Iris pigment epithelial cell (primary cell): ENCODE measurements at places on chromosomes 2 and 18.

- DNase-seq: no peak
Measured at GRCh38 chr2:215409331-215410127, 26.3 kb downstream of the FN1 start.

- peak; percentile 89 for DNase-seq
Measured at GRCh38 chr2:152240559-152241231, 65.1 kb upstream of the STAM2 start.

GRCh38 chr18:21167641-21168377, 56.2 kb upstream of the ROCK1 start:
- DNase-seq: no peak

DNA sequence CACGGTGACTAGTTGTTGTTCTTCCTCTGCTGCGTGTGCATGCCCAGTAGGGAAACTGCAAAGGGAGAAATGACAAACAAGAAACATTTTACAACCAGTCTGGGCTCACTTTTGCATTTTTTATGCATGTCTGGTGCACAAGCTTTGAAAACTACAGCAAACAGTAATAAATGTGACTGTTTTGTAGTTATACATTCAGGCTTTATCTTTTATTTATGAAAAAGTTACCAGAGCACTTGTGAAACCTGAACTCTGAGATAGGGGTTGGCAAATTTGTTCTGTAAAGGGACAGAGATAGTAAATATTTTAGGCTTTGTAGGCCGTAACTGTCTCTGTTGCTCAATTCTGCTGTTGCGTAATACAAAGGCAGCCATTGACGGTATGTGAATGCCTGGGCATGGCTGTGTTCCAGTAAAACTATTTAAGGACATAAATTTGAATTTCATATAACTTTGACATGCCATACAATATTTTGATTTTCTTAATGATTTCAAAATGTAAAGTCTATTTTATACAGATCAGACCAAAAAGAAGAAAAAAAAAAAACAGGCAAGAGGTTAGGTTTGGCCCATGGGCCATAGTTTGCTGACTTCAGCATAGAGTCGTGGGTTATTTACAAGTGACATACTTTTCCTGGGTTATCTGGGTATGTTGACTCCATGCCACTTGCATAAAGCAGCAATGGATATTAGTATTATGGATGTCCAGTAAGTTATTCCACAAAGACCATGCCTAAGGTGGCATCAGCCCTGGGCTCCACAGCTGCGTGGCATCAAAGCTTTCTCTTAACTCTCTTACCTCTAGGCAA, 53.6 kb upstream of the EML6 start:
- DNase-seq: peak; percentile 85

- no peak for DNase-seq
Measured at GRCh38 chr2:57515366-57515765, 531.2 kb upstream of the VRK2 start.

- DNase-seq: peak; percentile 48
Measured at GRCh38 chr2:234446404-234447076, 50.3 kb downstream of the ARL4C start.

DNA sequence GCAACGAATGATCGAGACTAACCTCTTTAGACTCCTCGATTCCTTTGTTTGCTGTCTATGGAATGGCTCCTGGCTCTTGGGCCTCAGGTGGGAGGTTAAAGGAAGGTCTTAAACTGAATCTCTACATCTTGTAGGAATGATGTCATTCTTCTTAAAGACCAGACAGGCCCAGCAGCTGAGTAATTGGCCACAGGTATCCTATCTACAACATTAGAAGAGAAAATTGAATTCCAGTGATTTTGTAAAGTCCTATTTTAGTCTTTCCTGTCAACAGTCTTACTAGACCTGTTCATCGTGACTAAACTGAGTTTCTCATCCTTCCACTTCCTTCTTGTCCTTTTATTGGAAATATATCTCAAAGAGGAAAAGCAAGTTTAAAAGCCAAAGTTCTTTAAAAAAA, 274.8 kb downstream of the ALPK2 start:
- no peak for DNase-seq

DNA sequence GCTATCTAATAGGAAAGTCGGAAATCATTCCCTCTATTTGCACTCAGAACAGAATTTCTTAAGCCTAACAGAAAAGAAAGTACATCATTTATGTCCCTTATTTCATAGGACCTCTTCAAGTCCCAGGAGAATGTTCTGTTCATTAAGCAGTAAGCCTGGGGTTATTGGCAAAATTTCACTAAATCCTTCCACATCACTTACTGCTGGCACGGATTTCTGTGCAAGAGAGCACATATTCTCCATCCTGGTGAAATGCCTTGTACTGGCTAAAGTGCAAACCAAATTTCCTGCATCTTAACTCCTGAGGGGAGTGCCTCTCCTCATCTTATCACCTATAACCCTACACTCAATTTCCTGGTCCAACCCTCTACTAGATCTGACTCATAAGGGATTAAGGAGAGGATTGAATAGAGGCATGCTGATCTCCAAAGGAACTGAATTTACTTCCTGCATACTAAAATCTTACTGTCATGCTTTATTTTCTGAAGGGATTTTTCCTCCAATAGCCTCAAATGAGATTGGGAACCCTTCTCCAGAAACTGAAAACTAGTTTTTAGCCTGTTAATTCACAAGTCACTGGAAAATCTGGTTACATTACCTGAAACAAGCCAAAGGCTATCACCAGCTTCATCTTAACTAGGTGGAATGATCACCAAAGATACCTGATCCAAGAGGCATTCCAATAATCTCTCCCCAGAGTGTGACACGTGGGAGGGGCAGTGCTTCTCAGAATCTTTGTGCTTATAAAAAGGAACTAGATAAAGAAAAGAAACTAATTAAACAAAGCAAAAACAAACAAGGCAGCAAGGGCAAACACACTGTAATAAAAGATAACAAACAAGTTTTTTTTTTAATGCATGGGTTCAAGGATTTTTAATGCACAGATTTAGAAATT, 311.1 kb downstream of the NR4A2 start:
- DNase-seq: peak; percentile 3

DNA sequence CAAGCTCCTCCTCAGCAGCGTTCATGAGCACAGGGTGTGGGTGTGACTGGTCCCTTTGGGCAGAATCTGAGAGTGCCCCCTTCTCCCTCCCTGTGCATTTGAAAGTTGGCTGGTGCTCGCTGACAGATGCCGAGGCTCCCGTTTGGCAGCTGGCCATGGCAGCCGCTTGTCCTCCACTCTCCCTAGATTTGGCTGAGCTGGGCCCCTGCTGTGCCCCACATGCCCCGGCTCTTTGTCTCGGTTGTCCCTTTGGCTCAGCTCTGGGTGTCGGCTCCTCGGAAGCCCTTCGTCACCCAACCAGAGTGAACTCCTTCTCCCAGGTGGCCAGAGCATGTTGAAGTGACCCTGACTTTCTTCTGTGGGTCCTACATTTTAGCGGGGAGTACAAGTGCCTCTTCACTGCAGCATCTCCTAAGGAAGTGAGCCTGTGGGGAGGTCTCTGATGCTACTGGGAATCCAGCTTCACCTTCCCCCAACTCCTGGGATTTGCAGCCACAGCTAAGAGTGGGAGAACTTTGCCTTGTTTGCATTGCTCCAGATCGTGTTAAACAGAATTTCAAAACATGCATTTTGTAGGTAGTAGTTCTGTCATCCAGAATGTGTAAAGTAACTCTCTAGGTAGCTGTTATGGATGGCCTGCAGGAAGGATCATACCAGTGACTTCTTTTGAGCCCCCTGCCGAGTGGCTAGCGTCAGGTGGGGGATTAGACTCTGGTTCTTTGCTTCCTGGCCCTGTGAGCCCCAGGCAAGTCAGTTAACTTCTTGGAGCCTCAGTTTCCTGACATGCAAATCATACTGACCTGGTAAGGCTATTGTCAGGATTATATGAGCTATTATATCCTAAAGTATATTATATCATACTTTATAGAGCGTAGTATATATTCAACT, 24.2 kb downstream of the HPCAL1 start:
- no peak for DNase-seq

- peak; percentile 17 for DNase-seq
Measured at GRCh38 chr2:70557171-70557838, 3.7 kb upstream of the TGFA start.

DNA sequence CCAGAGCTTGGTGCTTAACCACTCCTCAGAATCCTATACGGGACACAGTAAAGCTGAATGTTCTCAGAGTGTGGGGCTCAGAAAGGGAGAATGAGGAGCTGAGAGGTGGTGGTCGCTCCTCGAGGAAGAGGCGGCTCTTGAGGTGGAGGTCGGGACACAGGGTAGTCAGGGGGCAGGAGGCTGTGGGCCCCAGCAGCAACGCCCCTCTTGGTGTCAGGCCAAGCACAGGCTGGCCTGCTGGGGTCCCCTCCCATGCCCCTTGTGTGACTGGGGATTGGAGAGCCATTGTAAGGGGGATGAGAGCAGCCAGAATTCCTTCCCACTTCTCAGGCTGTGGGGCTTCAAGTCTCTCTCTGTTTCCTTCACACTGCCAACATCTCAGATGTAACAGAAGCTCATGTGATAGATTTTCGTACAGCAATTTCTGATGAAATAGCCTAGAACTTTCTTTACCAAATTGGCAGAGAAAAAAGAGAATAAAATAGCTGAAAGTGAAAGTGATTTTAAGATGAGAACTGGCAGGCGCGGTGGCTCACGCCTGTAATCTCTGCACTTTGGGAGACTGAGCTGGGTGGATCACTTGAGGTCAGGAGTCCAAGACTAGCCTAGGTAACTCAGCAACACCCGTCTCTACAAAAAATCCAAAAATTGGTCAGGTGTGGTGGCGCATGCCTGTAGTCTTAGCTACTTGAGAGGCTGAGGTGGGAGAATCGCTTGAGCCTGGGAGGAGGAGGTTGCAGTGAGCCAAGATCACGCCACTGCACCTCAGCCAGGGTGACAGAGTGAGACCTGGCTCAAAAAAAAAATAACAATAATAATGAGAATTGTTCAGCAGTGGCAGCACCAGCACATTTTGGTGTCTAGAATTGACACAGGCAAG, 61.1 kb upstream of the RPL31 start:
- peak; percentile 12 for DNase-seq

DNA sequence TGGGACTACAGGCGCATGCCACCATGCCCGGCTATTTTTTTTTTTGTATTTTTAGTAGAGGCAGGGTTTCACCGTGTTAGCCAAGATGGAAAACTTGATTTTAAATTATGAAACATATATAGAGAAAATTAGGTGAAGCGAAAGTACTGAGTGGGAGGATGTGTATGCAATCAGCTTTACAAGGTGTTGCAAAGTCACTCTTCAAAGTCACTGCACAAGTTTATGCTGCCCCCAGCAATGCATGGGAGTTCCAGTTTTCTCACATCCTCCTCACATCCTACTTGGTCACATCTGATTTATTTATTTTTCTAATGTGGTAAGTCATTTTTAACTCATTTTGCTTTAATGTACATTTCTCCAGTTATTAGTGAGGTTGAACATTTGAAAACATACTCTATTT, 49.2 kb upstream of the CHN1 start:
- DNase-seq: no peak

DNA sequence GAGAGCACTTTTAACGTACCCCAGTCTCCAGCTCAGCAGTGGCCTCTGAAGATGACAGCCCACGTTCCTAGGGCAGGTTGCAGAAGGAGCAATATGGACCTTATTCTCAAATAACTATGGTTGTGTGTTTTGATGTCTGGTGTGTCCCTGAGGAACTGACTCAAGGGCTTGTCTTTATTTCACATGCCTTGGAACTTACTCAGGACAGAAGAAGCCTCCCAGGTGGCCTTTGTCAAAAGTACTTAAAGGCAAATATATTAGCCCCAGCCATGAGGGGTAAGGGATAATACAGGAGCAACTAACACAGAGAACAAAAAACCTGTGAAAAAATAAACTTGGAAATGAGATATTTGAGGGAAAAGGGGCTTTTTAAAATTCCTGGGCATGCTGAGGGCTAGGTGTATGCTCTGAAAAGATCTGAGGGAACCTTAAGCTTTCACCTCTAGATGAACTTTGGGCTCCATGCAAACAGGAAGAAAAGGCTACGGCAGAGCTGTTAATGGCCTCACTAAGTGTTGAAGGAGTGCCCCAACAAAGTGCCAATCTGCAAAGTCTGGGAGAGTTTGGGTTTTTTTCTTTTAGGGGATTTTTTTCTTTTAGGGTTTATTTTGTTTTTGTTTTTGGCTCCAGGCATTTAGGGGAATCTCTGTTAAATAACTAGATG, 40.3 kb downstream of the SRBD1 start:
- no peak for DNase-seq

DNA sequence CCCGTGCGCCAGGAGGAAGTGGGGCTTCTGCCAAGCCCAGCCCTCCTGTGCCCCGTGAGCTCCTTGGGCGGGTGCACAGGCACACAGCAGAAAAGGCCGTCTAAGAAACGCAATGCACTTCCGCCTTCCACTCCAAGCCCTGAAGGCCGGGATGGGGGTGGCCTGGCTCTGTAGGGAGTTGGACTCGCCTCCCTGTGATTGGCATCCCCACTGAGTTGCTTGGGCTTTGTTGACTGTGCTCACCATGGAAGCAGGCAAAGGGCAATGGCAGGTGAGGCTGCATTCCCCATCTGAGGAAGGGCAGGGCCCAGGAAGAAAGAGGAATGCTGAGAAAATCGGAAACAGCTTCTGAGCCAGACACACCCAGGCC, 66.8 kb downstream of the CRACDL start:
- DNase-seq: no peak

GRCh38 chr2:29765721-29766120, 155.7 kb downstream of the ALK start:
- peak; percentile 8 for DNase-seq

DNA sequence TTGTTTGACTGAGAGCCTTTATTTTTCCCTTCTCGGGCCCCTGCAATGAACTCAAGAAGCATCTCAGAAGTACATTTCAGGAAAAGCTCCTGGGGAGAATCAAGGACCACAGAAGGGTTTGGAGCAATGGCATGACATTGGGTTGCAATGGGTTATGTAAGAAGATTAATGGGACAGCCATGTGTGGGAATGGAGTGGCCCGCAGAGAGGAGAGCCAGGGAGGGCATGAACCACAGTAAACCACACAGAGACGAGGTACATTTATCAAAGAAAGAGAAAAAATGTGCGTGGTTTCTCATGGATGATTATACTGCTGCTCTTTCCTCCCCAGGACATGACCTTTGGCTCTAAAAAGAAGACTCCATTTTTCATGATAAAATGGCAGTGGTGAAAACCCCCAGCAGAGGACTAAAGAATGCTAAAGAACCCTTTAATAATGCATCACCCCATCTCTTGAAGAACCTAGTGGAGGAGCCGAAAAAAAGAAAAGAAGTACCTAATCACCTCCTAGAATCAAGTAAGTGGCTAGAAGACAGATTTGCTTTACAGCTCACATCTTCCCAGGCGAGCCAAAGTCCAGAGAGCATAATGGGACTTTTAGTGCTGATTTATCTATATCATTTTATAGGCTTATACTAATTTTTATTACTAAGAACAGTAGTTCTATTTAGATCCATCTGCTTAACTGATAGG, 1.7 kb downstream of the CFAP221 start:
- DNase-seq: no peak

- no peak for DNase-seq
Measured at GRCh38 chr18:12422936-12423335, 15.2 kb downstream of the PRELID3A start.

GRCh38 chr2:68796295-68796905, 61.8 kb downstream of the ARHGAP25 start:
- DNase-seq: peak; percentile 26

DNA sequence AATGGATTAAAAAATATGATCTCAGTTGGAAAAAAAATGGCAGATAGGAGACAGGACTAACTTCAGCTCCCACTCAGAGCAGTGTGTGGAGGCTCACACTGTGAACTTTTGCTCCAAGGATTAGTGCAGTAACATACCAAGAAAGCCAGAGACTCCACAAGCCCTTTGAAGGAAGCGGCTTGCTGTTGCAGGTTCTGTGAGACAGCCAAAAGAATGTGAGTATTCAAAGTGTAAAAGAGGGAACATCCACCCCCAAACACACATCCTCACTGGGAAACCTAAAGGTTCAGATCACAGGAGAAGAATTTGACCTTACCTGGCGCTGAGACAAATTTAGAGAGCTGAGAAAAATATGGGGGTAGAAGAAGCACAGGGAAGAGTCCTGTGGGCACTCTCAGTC, 77.5 kb downstream of the FAM171B start:
- peak; percentile 95 for DNase-seq
